A549 treated with CpdA at 1 μM for 4 hours (cell line): ENCODE measurements at places on chromosomes 7 and 10. TPM values are rescaled to one million over a fixed set of nuclear protein-coding genes. Genes with fewer than 3 reads are reported as not detected.

Gene ASAH2B
- total RNA-seq = 3.0 to 4.3 TPM (median 3.6 TPM) in 5 replicates

Gene FAM13C
- total RNA-seq = 0.08 to 0.32 TPM (median 0.14 TPM) in 4 of 5 replicates, not detected in the other

Gene DNAH11
- 0.05 to 0.20 TPM (median 0.10 TPM) in 5 replicates for total RNA-seq

Gene RHBDD2
- 76.1 to 96.8 TPM (median 88.8 TPM) in 5 replicates for total RNA-seq

Gene TMEM178B
- total RNA-seq = 1.3 to 1.6 TPM (median 1.4 TPM) in 5 replicates

Gene HMX3
- total RNA-seq = not detected in 5 replicates

Gene MMP21
- 0.13 TPM in 1 of 5 replicates, not detected in the others for total RNA-seq
